EL (cell line): ENCODE measurements at places on chromosomes 12 and 14.

GRCh38 chr14:32254952-32255679 is 52.0 kb upstream of the RNU6-8 start:
- DNase-seq = peak; percentile 67

DNA sequence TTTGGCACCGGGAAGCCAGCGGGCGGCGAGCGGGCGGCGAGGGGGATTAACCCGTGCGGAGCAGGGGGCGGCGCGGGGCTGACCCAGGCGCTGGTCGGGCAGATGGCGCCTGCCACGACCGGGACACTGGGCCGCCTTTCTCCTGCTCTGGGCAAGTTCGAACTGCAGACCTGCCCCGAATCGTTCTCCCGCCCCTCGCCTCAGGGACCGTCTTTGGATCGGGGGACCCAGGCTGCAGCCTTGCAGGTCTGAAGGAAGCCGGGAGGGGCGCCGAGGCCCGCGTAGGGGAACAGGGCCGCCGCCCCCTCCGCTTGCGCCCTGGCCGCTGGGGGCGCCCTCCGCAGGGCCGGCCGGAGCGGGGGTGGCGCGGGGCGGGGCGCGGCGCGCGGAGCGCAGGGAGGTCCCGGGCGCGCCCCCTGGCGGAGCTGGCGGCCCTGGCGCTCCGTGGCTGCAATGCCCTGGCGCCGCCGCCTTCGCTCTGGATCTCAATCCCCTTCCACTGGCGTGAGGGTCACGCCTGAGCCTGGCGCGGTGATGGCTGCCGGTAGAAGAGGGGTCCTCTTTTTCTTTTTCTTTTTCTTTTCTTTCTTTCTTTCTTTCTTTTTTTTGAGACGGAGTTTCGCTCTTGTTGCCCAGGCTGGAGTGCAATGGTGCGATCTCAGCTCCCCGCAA is 449 bp upstream of the LTBP2 start:
- DNase-seq = peak; percentile 83

GRCh38 chr12:124506145-124506831 is 61.1 kb downstream of the NCOR2 start:
- DNase-seq = peak; percentile 38

- peak; percentile 11 for DNase-seq
These were observed 97.5 kb downstream of the CRACR2A start for GRCh38 chr12:3655328-3655900.

- no peak for DNase-seq
These were observed 74.7 kb downstream of the TMTC1 start for GRCh38 chr12:29709054-29709453.

GRCh38 chr14:78997811-78998210 is 827.6 kb downstream of the NRXN3 start:
- DNase-seq = peak; percentile 29

GRCh38 chr12:55831447-55831815 is 2.0 kb upstream of the DNAJC14 start:
- DNase-seq = no peak

DNA sequence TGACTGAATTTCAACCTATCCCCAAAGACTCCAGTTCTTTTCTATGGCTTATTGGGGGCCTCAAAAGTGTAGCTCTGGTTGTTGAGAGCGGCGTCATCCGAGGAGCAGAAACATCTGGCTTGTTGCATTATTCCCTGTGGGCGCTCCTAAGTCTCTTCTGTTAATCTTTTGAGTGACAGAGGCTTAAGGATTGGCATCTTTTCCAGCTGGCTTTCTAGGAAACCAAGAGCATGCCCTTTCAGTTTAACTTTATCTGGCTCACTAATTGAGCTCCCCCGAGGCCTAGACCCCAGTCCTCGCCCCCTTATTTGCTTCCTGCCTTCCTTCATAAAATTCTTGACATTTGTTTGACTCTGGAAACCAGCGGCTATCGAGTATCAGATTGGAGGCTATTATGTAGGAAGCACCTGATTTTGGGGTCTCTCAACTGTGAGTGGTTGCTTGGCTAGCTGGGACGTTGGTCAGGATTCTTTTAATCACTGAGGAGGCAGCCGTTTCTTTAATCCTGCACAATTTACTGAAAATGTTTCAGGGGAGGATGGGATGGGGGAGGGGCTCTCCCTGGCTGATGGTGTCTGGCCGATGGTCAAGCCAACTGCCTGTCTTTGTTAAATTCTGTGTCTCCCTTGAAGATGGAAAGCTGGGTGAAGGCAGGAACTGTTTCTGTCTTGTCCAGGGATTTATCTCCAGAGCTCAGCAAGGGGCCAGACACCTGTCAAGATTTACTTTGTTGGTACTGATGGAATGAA is 3.1 kb downstream of the SMOC1 start:
- DNase-seq = no peak

DNA sequence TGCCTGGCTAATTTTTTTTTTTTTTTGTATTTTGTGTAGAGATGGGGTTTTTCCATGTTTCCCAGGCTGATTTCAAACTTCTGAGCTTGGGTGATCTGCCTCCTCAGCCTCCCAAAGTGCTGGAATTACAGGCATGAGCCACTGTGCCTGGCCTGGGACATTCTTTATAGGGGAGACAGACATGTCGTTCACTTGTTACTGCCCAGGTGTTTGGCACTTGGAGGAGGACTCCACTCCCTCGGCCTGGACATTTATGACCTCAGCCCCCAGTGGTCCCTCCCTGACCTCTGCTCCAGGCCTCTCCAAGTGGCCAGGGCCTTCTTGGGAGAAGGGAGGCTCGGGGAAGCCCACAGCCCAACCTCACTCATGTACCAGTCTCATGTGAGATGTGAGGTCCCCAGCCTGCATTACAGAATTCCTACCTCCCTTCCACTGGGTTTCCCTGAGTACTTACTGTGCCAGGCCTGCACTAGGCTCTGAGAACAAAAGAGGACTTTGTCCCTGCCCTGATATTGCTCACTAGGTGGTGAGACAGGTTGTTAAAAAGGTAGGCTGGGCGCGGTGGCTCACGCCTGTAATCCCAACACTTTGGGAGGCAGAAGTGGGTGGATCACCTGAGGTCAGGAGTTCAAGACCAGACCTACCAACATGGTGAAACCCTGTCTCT is 9.7 kb upstream of the POP5 start:
- DNase-seq = no peak

- DNase-seq = no peak
These were observed 2.1 kb downstream of the ITPK1 start for GRCh38 chr14:93113678-93114067.

- no peak for DNase-seq
These were observed 8.2 kb upstream of the SMUG1 start for GRCh38 chr12:54197010-54197409.

DNA sequence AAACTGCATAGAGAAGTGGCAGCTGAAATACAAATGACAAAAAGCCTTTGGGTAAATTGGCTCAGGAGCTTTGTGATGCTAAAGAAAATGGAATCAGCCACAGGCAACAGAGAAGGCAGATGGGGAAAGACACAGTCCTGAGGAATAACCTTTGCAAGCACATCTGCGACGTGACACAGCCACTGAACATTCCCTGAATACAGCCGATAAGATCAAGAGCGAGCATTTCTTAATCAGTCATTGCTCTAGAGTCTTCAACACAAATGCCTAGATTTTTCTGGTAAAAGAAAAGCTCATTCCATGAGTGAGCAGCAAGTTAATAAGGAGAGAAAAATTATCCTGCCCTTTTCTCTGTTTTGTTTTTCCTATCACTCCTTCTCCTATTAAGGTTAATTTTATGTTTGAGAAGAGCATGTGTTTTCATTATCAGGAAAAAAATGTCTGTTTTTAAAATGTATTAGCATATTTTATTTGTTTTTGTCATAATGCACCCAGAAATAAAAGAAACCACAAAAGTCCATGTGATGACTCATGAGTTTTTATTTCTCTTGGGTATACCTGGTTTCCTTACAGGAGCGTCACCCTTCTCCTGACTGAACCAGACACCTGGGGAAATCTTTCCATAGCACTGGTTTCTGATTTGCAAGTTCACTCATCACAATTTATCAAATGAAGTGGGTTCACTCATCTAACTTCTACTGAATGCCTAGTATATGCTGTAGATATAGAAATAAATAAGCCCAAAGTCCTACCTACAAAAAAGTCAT is 45.4 kb upstream of the PCED1B start:
- no peak for DNase-seq

DNA sequence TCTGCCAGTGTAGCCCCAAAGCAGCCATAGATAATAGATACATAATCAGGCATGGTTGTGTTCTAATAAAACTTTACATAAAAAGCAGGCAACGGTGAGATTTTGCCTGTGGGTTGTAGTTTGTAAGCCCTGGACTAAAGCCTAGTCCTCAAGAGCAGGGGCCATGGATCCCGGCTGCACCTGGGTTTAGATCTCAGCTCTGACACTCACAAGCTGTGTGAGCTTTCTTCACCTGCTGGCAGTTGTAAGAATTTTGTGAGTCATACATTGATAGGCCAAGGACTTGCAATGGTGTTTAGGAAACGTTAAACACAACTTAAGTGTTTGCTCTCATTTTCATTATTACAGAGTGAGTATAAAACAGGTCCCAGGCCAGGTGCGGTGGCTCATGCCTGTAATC is 395.8 kb upstream of the TBX3 start:
- DNase-seq = no peak

DNA sequence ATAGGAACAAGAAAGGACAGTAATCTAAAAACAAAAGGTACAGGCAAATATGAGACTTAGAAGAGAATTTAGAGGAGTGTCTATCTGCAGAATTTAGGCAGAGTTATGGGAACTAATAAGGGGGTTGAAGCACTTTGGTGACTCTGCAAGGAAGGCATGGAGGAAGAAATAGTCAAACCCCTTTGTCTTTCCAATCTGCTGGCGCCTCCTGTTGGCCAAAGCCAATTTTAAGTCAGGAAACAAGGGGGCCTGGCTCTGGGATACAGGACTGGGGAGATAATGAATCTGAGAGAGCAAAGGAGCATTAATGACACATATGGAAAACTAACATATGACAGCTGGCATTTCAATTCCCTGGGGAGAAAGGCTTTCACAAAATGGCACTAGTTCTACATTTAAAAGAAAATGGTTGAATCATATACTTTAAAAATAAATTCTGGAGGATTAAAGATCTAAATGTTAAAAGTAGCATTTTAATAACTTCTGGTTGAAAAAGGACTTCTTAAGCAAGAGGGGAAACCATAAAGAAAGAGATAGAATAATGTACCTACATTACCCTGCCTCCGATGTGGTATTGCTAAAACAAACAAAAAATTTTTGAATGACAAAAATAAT is 48.5 kb upstream of the CSRP2 start:
- peak; percentile 56 for DNase-seq

DNA sequence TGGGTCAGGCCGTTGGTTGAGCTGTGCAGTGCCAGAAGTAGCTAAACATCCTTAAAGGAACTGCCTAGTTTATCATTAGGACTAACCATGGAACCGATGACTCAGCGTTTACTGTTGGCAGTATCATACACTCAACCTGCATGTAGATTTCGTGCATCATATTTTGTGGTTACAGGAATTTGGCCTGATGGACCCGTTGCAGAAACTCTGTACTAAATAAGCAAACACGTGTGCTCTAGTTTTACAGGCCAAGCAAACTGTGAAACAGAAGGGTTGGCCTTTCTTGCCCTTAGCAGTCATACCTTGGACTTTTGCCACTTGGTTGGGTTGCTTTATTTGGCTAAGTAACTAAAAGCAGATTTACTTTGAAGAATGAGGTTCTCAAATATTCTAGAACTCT is 35.6 kb downstream of the DGLUCY start:
- DNase-seq = peak; percentile 97

DNA sequence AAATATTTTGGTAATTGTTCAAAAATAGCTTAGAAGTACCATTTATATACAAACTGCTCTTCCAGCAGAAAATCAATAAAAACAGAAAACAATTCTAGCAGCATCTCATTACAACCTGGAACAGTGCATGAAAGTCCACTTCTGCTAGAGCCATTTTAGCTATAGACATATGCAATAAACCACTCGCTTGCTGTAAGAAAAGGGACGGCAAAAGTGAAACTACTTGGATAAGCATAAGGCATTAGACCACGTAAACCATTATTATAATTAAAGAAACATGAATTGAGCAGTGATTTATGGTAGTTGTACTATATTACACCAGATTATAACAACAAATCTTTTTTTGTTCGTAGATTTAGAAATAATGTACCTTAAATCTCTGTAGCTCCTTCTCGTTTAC is 48.7 kb downstream of the LRIG3 start:
- DNase-seq = peak; percentile 31

DNA sequence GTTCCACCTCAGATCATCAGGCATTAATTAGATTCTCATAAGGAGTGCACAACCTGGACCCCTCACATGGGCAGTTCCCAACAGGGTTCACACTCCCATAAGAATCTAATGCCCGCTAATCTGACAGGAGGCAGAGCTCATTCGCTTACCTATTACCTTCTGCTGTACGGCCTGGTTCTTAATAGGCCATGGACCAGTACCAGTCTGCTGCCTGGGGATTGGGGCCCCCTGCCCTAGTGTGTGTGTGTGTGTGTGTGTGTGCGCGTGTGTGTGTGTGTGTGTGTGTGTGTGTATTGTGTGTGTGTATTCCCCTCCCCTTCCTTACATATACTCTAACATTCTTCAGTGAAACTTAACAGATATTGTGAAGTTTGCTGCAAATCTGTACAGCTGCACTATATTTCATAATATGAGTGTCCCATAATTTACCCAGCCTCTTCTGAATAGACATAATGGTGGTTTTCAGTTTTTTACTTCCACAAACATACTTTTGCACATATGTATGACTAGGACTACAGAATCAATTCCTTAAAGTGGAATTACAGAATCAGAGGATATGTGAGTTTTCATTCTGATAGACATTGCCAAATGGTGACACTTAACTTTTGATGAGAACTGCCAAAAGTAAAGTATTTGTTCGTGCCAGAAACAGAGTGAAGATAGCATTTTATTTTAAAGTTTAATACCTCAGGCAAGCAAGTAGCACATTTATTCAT is 205.2 kb upstream of the EEA1 start:
- no peak for DNase-seq
